Activated CD8-positive, alpha-beta T cell treated with anti-CD3 and anti-CD28 coated beads, Interleukin-2, amount 10 ng/mL, durations not matched to agents 7 days and 5 days (primary cell): ENCODE measurements at places on chromosomes 16 and 17. TPM values are rescaled to one million over a fixed set of nuclear protein-coding genes. Genes with fewer than 3 reads are reported as not detected.
A peak's percentile ranks its signal among the peaks of the same experiment; 100 is the strongest.

Gene ACSM2B
- total RNA-seq: not detected

Gene KRTAP4-5
- not detected for total RNA-seq

DNA sequence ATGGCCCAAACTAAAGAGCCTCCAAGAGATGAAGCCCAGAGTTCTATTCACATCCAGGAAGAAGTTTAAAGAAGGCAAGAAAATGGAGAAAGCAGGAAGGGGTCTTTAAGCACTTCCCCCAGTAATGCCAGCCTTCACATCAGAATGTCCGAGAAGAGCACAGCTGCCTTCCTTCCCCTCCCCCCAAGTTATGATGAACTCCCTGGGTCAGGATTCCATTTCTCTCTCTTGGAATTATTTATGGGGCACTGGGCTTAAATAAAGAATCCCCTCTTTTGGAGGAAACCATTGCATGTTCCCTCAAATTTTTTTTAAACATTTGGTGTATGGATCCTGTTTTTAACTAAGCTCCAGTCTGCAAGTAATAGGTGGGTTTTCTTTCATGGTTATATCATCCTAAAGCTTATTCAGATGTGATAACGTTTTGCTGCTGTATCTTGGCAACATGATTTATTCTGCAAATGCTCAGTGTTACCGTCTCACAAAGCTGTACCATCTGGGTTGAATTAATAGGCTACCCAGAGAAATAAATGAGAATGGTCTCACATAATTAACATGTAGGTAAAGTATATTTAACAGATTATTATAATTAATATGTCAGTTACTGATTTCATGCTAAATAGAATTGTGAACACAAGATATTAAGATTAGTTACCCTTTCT, 160.9 kb upstream of the TOX3 start:
- no peak for DNase-seq
- no peak overlapping the region for H3K4me3 ChIP-seq
- no peak overlapping the region for H3K27ac ChIP-seq
- no peaks in the 10 kb centered on the region for H3K4me1 ChIP-seq
- H3K27me3 ChIP-seq: no peaks in the 10 kb centered on the region

DNA sequence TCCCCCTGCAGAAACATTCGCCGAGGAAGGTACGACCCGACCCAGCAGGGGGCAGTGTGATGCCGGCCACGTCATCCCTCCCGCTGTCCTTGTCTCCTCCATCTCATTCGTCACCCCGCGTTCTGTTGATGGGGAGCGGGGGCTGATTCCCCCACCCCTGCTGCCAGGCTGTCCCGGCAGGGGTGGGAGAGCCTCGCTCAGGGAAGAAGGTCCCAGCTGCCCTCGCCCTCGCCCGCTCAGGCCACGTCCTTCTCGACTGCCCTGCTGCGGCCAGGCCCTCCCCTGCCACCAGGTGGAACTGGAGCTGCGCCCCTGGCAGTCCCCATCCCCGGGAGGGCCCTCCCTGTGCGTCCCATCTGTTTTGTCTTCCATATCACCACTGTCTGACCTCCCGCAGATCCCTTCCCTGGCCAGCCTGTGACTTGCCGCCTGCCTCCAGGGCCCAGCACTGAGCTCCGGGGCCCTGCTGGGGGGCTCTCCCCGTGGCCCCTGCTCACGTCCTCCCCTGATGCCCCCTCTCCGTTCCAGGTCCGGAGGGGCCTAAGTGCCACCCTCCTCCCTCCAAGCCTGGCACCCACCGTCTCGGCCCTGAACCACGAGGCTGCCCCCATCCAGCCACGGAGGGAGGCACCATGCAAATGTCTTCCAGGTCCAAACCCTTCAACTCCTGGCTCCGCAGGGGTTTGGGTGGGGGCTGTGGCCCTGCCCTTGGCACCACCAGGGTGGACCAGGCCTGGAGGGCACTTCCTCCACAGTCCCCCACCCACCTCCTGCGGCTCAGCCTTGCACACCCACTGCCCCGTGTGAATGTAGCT, 20.6 kb downstream of the ADAM11 start:
- peak overlapping the region; percentile 57 for H3K4me3 ChIP-seq
- peak; percentile 88 for DNase-seq
- H3K4me1 ChIP-seq: peaks cover 16% of the 10 kb centered on the region
- peaks cover 6% of the 10 kb centered on the region for H3K27me3 ChIP-seq
- H3K27ac ChIP-seq: no peak overlapping the region

Gene GINS2
- 51.3 TPM for total RNA-seq

- peaks cover 19% of the 10 kb centered on the region for H3K4me1 ChIP-seq
- peaks cover 2% of the 10 kb centered on the region for H3K27me3 ChIP-seq
- peaks cover 5% of the 10 kb centered on the region for H3K36me3 ChIP-seq
- H3K4me3 ChIP-seq: peak overlapping the region; percentile 91
- H3K27ac ChIP-seq: peak overlapping the region; percentile 97
Observed at GRCh38 chr16:71565812-71566700, 10.8 kb downstream of the TAT start.

GRCh38 chr16:30941600-30942425, 7.1 kb upstream of the ORAI3 start:
- H3K36me3 ChIP-seq: peaks cover 26% of the 10 kb centered on the region
- DNase-seq: peak; percentile 85
- no peaks in the 10 kb centered on the region for H3K27me3 ChIP-seq
- peaks cover 40% of the 10 kb centered on the region for H3K4me1 ChIP-seq
- H3K27ac ChIP-seq: peak overlapping the region; percentile 77

DNA sequence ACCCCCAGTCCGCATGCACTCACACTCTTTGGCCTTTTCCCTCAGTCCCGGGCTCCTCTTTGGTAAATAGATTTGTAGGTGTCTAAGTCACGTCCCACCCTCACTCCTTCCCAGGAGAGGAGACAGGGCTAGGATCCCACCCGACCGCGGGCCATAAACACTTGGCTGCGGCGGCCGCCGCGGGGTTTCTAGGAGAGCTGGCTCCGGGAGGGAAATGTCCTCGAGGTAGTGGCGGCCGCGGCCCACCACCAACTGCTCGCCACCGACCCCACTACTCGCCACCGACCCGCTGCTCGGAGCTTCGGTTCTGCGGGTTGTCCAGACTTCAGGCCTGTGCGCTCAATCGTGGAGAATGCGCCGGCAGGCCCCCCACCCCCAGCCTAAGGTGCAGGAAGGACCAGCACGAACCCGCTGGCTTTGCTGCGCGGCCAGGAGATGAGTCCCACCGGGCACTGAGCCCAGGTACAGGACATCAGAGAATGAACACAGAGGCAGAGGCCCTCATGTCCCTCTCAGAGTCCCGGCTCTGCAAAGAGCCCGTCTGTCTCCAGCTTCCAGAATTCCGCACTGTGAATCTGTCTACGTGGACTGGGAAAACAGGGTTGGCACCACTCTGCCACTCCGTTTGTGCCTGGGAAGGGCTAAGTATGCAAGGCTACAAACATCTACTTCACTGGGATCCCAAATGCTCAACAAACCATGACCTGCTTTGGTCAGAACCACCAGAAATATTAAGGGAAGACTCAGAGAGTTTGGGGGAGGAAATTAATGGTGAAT, 2.5 kb downstream of the PRAC2 start:
- peaks cover 44% of the 10 kb centered on the region for H3K4me1 ChIP-seq
- no peak for DNase-seq
- H3K4me3 ChIP-seq: no peak overlapping the region
- H3K27me3 ChIP-seq: peaks cover 95% of the 10 kb centered on the region

DNA sequence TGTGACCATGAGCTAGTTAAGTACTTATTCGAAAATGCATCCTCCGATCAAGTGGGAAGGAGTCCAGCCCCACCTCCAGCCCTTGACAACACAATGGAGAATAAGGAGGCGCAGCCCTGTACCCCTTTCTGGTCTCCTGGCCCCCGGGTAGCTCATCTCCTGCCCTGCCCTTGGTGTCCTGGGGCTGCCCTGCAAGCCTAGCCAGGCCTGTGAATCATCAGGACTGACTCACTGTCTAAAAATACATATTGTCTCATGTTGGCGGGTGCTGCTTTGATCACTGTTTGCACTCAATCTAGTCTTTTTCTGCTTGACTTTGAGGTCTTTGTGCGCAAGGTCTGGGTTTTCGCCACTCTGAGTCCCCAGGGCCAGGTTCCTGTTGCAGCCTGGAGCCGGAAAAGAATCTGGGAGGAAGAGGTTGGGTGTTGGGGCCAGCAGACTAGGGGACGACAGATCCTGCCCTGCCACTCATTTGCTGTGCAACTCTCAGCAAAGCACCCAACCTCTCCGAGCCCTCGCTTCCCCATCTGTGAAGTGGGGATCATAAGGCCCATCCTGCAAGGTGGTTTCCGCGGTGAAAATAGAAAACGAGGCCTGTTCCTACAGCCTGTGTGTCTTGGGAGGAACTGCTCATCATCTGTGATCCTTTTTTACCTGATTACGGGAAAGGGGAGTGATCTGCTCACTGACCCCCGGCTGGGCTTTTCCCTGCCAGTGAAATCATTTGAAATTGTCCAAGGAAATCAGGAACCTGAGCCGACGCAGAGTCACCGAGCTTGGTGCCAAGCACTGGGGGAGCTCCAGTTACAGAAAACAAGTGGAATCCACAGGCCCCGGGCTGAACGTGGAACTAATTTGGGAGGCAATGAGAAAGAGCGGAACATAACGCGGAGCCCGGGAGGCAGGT, 230.4 kb downstream of the PARN start:
- H3K27me3 ChIP-seq: no peaks in the 10 kb centered on the region
- no peaks in the 10 kb centered on the region for H3K4me1 ChIP-seq
- H3K4me3 ChIP-seq: no peak overlapping the region
- no peak for DNase-seq
- no peaks in the 10 kb centered on the region for H3K36me3 ChIP-seq
